ENCODE measurements at places on chromosomes 4 and X. TPM values are rescaled to one million over a fixed set of nuclear protein-coding genes. Genes with fewer than 3 reads are reported as not detected.

DNA sequence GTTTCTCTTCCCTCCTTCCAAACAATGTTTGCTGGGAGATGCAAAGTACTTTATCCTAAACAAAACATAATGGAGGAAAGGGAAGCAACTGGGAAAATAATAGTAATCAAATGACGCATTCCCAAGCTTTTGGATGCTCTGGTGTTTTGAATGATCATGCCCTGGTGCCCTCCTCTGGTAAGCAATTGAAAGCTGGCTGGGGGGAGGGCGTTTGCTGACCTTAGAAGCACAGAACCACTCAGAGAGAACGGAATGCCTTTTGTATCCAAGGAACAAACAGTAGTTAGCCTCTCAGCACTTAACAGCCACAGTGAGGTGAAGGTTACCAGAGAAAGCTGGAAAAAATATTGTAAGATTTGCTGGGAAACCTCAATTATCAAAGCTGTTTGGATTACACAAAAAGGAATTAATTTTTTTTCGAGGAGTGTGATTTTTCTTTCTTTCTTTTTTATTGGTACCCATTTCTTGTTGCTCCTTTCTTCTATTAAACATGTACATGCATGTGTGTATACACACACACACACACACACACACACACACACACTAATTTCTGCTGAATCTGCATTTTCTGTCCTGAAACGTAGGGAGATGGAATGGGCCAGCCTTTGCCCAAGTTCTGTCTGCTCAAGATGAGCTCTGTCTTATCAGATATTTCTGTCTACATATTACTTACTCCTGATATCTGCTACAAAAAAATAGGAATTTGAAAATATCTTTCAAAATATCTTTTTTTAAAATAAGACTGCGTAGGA, 155.8 kb upstream of the IGFBP7 start:
- no peak for DNase-seq

ATOH1 gene
- total RNA-seq: not detected

DNA sequence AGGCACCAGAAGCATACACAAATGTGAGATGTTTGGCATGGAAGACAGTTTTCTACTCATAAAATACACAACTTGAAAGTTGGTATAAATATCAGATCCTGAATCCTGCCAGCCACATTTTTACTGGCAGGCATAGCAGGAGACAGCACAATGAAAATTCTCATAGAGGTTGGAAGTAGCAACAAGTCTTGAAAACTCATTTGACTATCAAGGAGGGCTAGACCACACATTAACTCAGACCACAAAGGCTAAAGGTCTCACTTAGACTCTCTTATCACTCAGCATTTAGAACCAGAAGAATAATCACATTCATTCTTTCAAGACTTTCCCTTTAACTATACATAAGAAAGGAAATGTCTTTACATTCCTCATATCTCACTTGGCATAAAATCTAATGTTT, 56.5 kb downstream of the SORBS2 start:
- DNase-seq: no peak

DNA sequence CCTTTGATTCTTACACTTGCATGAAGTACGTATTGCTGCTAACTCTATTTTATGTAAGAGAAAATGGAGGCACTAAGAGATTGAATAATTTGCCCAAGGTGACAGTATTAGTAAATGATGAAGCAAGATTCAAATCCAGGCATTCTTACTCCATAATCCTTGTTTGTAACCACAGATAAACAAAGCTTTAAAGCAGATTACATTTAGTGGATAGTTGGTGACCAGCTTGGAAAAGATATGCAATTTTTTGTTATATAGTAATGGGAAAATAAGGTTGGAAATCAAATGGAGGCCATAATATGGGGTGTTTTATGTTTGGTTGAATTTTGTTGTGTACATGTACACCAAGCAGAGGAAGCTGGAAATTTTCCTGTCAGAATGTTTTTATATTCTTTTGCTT, 30.8 kb downstream of the MND1 start:
- no peak for DNase-seq

GRCh38 chrX:12685541-12685940, 105.7 kb upstream of the PRPS2 start:
- DNase-seq: no peak

DNA sequence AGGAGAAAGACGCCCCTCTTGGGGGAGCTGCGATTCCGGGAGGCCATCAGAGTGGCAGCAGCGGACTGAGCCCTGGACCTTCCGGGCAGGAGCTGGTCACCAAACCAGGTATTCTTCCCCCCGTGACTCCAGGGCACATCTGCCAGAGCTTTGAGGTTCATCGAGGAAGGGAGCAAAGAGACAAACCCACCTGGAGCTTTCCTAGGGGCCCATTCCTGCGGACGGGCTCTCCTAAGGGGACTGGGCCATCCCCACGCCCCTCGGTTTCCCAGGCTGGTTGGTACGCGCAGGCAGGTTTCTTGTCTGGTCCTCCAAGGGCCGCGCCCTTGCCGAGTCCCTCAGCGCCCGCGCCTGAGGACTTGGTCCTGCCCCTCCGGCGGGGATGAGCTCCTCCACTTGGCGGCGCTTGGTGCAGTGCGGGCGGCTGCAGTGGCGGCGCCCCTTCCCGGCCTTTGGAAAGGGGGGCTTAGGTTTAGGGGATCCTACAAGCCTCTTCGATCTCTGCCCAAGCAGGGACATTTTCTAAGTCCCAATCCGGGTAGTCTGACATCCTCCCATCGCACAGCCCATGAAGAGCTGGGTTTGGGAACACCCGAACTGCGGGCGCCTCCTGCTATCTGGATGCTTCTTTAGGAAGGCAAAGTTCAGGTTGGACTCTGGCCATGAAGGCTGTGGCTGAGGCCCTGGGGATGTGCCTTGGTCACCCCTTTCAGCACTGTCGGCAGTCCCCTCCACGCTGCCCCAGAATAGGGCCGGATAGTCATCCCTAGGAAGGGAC, 538 bp downstream of the STBD1 start:
- peak; percentile 87 for DNase-seq

CSN3 gene
- not detected for total RNA-seq

SGMS2 gene
- total RNA-seq: 23.2 TPM

DNA sequence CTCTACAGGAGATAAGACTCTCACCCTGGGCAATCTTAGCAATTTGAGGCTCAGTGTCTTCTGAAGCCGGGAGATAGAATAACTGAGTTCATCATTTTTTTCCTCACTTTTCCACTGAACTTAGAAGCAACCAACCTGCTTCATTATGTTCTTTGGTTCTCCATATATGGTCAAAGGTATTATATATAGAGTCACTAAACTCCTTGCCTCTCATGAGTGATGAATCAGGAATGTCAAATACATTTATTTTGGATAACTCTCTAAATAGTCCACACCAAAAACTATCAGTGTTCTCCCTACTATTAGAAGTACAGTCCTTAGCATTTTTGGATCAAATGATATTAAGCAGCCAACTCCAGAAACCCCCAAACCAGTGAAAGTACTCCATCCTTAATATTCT, 421.5 kb upstream of the EPHA5 start:
- DNase-seq: no peak

UGT2B11 gene
- total RNA-seq: not detected

GRCh38 chrX:3006495-3006894, at the start of gene ARSH:
ARSH (plus strand) TSS chrX:3006546; CDS start chrX:3006613, 67 bp downstream.
- DNase-seq: no peak

DNA sequence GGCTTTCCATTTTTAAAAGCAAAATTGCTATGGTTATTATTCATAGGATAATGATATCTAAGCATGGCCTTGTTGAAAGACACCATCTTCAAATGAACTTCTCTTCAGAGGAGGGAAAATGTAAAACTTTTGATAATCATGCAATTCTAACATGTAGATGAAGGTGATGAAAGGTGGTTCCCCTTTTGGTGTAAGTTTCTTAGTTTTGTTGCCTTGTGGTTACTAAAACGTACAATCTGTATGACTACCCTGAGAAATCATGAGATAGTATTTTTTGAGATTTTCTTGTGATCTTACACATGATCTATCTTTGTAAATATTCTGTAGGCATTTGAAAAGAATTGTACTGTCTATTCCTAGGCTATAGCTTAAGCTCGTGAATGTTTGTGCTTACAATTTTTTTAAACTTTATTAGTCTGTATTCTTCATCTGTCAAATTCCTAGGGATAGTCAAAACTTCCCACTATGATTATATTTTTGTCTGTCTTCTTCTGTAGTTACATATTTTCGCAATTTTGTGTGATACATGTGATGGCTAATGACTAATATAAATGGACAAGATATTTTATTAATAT, 47.5 kb downstream of the PTPN13 start:
- no peak for DNase-seq
